ENCODE measurements at places on chromosomes 13 and 19.

DNA sequence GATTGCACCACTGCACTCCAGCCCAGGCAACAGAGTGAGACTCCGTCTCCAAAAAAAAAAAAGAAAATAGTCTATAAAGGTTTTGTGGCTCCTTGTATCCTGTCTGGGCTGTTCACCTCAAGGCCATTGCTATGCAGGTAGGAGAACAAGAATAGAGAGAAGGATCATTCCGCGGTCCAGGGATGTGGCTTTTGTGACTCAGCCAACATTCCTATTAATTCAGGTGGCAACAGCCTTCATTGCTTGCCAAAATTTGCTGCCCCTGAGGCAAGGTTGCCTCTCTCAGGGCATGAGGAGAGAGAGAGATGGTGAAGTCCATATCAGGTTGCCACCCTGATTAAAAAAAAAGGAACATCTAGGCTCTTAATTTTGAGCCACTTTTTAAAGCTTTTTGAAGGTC is 8.0 kb downstream of the ZNF551 start:
- DNase-seq, result no peak

DNA sequence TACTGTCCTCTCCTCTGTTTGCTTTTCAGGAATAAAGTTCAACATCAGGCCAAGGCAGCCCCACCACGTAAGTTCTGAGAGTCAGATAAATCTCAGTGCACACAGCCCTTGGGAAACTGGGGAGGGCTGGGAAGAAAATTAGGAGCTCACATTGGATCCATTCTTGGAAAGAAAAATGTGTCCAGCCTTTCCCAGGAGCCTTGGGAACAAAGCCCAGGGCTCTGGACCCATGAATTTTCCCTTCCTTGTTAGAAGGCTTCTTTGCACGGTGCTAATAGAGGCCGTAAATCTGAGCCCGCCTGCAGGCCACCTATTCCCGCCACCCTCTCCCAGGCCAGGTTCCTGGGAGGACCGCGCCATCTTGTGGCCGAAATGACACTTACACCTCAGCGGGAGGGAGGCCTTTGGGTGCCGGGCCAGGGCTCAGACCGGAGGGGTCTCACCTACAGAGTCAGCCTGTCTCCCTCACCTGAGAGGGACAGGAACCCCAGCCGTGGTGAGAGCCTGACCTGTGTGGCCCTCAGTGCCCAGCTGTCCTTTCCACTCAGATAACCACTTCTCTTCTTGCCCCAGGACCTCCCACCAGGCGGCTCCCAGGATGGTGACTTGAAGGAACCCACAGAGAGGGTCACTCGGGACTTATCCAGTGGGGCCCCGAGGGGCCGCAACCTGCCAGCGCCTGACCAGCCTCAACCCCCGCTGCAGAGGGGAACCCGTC is 25.1 kb upstream of the KCTD15 start:
- peak; percentile 35 for DNase-seq

GRCh38 chr19:48395170-48395455 is 1.6 kb downstream of the GRIN2D start:
- DNase-seq, result no peak

DNA sequence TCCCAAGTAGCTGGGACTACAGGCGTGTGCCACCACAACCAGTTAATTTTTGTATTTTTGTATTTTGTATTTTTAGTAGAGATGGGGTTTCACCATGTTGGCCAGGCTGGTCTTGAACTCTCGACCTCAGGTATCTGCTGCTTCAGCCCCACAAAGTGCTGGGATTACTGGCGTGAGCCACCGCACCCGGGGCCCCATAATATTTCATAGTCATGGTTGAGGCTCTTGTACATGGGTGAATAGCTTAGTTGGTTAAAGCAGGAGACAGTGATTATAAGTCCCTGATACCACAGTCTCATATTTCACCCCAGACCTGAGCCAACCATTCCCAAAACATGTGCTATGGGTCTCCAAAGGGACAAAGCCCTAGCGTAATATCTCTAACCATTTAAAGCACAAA is 26.1 kb downstream of the MBNL2 start:
- DNase-seq, result no peak

GRCh38 chr13:79549355-79550106 is 68.6 kb downstream of the NDFIP2 start:
- no peak for DNase-seq

DNA sequence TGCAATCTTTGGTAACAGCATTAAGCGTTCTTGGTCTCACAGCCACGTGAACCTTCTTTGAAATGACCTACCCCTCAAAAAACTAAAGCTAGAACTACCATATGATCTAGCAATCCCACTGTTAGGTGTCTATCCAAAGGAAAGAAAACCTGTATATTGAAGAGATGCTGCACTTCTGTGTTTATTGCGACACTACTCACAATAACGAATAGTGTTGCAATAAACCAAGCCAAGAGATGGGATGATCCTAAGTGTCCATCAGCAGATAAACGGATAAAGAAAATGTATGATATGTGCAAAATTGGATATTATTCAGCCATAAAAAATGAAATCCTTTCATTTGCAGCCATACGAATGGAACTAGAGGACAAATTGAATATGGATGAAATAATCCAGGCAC is 637.9 kb downstream of the EFNB2 start:
- no peak for DNase-seq

DNA sequence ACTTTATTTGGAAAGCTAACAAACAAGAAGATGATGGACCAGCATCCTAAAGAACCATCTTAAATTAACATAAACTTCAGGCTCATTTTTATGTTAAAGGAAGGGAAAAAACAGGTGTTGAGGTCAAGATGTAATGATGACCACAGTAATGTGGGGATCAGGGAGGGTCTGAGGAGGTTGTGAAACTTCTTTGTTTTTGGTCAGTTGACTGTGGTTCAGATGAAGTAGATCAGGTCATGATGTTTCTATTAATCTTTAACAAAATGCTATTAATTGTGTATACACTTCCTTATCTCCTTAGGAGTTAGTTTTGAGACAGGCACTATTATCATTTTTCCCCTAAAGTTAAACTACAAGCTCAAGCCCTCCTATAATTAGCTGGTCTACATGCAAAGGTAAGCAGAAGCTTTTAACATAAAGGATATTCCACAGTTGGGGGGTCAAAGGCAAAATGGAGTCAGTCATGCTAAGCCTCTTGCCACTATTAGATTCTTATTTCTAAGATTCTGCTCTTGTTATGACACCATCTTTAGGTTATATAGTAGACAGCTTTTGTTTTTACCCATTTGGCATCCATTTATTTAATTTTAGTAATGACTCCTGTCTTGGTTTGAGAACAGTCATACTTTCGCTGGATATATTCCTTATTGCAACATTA is 800.1 kb upstream of the PCDH9 start:
- no peak for DNase-seq

DNA sequence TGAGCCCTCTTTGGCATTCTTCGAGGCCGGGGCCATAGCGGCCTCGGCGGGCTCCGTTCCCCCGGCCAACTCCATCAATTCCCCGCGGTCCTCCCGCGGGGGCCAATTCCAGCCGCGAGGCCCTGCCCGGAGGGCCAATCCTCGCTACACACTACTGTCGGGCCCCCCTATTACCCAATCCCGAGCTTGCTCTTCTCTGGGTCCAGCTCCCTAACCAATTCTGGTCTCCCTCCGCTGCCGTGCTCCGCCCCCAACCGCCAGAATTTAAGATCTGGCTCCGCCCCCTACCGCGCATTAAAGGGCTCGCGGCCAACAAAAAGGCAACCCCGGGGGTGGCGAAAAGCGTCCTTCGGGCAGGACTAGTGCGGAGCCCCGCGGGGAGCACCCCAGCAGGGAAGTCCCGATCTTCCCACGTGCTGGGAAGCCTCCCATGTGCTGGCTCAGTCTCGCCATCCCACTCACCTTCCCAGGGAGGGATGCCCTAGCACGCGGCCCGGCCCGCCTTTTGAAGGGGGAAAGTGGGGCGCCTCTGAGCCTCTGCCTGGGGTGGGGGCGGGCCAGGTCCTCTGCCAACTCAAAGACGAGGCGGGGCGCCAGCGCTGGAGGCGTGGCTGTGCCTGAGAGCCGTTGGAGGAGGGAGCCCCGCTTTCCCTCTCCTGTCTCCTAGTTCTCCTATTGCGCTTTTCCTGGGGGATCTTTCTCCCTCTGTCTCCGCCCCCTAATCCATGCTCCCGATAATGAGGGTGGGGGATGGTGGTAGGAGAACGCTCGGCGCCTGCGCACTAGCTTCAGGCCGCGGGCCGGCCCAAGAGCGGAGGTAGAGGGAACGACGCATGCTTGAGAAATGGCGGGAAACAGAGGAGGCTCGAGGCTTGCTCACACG is 3.5 kb downstream of the LIPE start:
- peak; percentile 88 for DNase-seq

DNA sequence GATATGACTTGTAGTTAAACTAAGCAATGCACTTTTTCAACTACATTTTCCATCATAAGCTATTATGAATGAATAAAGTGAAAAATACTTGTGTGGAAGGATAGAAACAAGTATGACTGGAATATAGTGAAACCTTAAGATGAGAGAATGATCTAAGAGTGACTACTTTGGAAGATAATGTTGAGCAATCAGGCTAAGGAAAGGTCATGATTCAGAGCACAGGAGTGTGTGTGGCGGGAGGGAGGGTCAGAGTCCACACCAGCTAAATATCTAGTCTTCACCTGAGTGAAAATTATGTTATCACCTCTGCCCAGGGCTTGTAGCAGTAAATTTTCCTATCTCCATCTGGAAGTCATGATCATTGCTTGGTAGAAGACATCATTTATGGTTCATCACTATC is 833.4 kb upstream of the ATXN8OS start:
- no peak for DNase-seq
